ENCODE measurements at places on chromosomes 16 and 17.
A peak's percentile ranks its signal among the peaks of the same experiment; 100 is the strongest.

DNA sequence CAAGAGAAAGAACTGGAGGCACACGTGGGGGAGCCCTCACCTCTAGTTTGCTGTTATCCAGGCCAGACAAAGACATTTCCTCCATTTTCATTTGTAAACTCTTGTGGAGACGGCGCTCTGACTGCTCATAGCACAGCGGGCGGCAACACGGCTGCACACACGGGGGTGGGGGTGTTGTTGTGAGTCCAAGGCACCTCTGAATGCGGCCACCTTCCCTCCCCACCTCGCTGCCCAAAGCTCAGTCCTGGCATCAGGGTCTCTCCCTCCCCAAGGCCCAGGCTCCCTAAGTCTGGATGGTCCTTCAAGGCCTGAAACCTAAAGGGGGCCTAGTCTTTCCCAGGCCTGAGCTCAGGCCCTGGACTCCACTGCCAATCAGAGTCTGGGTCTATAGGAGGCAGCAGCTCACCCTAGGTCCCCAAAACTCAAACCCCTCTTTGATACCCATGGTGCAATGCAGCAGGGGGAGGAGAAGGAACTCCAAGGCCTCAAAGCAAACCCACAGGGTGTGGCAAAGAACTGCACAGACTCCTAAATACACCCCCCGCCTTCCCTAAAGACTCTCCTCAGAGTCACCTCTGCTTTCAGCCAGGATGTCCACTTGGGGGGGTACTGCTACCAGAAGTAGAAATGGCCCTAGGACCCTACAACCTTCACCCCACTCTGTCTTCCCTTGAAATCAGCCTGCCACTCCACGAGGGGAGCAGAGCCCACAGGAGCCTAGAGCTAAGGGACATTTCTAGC is 1.5 kb downstream of the ATXN7L3 start:
- DNase-seq = peak; percentile 77

GRCh38 chr17:77884019-77884418 is 74.5 kb upstream of the TNRC6C start:
- peak; percentile 22 for DNase-seq

GRCh38 chr17:3276126-3276525 is 22.0 kb downstream of the OR3A1 start:
- DNase-seq = no peak

DNA sequence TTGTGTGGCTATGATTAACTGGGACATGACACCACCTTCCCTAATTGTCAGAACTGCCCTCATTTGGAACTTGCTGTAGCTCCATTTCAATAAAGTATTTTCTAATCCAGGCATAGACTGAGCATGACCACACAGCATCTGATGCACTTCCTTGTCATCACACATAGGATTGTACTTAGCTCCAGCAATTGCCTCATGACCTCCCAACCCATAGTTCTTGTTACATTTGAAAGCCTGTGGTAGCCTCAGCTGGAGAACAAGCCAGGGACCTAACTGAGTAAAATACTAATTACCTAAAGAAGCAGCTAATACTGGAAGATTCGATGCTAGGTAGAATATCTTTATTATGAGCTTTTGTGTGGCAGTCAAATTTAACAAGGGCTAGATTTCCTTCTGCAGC is 187.3 kb upstream of the KIF2B start:
- peak; percentile 16 for DNase-seq

- peak; percentile 55 for DNase-seq
Measured at GRCh38 chr17:66715745-66716156, 119.2 kb upstream of the CACNG5 start.

DNA sequence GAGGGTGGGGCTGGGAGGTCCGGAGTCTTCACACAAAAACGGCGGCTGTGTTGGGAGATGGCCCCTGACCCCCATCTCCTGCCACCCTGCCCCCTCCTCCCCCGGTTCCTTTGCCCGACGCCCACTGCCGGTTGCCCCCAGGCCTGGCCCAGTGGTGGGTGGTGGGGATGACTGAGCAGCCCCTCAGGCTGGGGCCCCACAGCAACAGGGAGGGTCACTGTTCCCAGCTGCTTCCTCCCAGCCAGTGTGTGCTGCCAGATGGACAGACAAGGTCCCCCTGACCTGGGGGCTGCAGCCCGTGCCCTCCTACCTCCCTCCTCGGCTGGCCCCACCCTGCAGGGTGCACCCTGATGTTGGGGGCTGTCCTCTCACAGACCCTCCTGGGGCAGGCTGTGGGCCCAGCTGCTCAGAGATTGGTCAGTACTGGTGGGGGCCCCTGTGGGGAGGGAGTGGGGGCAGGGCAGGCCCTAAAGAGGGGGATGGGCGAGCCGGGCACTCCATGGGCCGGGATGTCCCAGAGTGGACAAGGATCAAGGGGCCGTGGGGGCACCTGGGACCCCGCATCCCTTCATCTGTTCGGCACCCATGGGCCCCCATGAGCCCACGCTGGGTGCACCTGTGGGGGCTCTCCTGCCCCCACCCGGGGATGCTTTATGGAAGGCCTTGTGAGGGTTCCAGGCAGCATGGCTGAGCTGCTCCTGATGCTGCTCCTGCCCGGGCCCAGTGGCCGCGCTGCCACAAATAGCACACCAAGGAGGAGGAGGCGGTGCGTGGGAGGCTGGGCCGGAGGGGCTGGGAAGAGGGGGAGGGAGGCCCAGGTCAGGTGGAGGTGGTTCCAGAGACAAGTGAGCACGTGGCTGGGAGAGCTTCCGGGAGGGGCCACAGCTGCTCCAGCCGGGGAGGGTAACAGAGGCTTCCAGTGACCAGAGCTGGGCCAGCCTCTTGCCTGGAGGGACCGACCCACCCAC is 5.1 kb downstream of the C1QTNF8 start:
- DNase-seq = no peak

- DNase-seq = peak; percentile 96
Measured at GRCh38 chr16:23149267-23149992, at the start of gene USP31. Gene USP31, minus strand, starts transcription at chr16:23149452. Its CDS starts 182 bp downstream, at chr16:23149270.

- DNase-seq = no peak
Measured at GRCh38 chr17:5958850-5959249, 111.3 kb upstream of the WSCD1 start.

GRCh38 chr17:37170881-37171425 is 204.8 kb upstream of the C17orf78 start:
- no peak for DNase-seq

GRCh38 chr16:31079342-31079944 is 5.2 kb downstream of the ZNF646 start:
- no peak for DNase-seq

Measured in fibroblast of skin of right biceps (primary cell).